ENCODE measurements at places on chromosomes 12 and 14.

- no peak for DNase-seq
Measured at GRCh38 chr12:107525063-107525718, 160.4 kb upstream of the PWP1 start.

DNA sequence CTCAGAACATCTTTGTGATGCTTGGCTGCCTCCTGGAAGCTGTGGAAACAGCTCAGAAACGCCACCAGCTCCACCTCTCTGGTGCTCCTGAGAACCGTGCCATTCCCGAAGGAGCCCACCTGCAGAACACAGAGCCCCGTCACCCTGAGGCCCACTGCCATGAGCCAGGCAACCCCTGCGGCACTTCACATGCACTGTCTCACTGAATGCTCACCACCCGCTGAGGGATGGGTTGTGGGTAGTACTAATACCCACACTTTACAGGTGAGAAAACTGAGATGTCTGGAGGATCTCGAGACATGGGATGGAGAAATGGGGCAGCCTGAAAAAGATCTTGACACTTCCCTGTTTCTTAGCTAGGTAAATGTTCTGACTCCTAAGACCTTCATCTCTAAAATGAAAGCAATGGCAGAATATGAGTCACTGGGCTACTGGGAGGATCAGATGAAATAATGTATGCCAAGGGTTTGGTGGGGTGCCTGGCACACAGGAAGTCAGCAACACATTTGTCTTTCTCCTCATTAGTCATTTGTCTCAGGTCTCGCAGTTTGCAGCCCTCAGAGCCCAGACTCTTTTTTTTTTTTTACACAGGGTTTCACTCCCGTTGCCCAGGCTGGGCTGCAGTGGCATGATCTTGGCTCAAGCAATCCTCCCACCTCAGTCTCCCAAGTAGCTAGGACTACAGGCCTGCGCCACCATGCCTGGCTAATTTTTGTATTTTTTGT is 5.3 kb downstream of the OASL start:
- peak; percentile 21 for DNase-seq

DNA sequence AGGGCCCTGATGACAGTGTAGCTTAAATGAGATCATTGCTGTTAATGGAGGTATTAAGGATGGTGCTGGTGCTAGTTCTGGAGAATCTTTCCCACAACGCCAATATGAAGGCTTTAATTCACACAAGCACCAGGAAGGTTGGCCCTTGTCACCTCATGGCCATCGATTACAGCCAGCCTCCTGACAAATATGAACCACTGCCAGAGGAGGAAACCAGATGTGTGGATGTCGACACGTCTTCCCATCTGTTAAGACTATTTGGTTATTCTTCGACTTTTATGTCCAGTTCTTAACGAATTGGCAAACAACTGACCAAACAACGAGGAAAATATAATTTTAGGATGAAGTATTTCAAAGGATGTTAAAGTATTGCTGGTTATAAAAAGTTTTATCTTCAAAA is 79.5 kb downstream of the PIK3C2G start:
- no peak for DNase-seq

DNA sequence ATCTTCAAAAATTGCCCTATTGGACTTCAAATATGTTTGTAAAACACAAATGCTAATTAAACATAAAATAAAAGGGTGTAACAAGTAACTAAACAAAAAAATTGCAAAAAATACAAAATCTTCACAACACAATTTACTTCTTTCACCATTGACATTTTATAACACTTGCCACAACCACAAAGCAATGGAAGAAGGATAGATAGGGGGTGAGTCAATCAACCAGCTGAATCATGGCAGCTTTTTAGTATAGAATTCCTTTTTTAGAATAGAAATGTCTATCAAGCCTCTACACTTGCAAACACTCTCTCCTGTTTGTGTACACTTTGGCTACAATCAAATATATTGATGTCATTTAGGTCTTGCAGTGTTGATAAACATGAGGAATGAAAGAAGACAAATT is 232.7 kb downstream of the SLC16A7 start:
- DNase-seq: no peak

DNA sequence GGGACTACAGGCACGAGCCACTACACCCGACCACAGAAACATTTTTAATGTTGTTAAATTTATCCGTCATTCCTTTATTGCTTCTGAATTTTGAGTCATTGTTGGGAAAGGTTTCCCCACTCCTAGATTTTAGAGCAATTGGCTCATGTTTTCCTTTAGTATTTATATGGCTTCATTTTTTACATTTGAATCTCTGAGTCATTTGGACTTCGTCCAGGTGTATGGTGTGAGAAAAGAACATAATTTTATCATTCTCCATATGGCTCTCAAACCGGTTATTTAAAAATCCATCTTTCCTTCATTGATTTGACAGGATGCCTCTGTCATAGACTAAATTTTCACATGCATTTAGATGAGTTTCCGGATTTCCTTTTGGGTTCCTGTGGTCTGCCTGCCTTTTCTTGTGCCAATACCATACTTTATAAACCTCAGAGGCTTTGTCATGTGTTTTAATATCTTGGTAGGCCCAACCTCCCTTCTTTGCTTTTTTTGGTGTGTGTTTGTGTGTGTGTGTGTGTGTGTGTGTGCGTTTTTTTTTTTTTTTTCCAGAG is 30.9 kb downstream of the LRTM2 start:
- no peak for DNase-seq

DNA sequence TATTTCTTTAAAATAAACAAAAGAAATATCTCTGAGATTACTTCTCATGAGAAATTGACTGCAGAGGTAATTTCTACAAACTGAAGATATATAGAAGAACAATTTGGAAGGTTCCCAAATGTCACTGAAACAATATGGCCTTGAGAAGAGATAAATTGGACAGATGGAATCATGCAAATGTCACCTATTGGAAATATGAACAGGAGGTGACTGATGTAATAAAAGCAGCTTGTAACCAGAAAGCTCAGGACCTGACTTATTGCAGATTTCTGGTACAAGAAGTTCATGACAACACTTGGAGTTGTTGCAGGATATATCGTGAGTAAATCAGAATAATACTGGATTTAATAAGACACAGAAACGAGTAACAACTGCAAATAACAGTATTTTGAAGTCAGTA is 93.3 kb upstream of the TRHDE start:
- no peak for DNase-seq

GRCh38 chr14:37594971-37595808 is at the start of the genes FOXA1 and TTC6:
Gene FOXA1, minus strand, starts transcription at chr14:37595249. Its CDS starts 277 bp downstream, at chr14:37594972.
Gene TTC6, plus strand, starts transcription at chr14:37595629. Its CDS starts 26,436 bp downstream, at chr14:37622065.
- DNase-seq: no peak

DNA sequence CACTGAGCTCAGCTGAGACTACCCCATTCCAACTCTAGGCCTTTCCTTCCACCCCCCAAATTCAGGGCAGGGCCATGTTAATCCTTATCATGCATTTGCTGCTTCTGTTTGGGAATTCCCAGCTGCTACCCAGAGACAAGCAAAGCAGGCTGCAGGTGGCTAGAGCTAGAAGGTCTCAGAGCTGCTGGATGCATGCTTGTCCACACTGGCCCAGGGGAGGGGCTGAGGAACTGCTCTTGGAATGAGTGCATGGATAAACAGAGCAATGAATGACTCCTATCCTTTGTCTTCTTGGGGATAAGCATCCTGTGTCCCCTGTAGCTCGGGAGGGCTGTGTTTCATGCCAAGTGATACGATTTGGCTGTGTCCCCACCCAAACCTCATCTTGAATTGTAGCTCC is 136.8 kb upstream of the NOS1 start:
- DNase-seq: no peak

GRCh38 chr14:65866886-65867285 is 454.4 kb downstream of the FUT8 start:
- no peak for DNase-seq

- no peak for DNase-seq
Measured at GRCh38 chr14:46661728-46662127, 10.1 kb upstream of the RPL10L start.

DNA sequence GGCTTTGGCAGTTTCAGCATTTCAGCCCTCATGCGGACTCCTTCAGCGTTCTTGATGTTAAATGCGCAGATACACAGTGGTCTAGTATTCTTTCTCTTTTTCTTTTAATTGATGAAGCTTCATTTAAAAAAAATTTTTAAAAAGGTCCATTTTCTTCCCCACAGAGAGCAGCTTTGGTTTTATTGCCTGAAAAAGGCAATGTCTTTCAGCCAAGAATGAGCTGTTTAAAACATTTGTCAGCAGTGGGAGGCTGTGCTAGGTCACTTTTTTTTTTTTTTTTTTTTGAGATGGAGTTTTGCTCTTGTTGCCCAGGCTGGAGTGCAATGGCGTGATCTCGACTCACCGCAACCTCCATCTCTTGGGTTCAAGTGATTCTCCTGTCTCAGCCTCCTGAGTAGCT is 13.5 kb downstream of the KMT5A start:
- DNase-seq: no peak

GRCh38 chr12:122449317-122449716 is 26.8 kb upstream of the CLIP1 start:
- DNase-seq: no peak

DNA sequence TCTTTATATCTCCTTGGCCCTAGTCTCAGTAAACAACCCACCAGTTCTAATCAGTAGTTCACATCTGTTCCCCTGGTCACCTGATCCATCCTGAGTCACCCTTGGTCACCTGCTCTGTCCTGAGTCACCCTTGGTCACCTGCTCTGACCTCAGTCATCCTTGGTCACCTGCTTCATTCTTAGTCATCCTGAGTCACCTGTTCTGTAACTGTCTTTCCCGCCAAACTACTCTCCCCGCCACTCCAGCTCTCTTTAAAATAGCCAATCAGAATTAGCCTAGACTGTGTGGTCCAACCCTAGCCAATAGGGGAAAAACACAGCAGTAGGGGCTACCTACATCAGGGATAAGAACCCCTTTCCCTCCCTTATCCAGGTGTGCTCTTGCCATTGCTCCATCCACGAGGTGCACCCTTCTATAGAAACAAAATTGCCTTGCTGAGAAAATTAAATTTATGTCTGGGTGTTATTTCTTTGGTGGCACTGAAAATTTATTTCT is 245.4 kb upstream of the DIO3 start:
- no peak for DNase-seq

DNA sequence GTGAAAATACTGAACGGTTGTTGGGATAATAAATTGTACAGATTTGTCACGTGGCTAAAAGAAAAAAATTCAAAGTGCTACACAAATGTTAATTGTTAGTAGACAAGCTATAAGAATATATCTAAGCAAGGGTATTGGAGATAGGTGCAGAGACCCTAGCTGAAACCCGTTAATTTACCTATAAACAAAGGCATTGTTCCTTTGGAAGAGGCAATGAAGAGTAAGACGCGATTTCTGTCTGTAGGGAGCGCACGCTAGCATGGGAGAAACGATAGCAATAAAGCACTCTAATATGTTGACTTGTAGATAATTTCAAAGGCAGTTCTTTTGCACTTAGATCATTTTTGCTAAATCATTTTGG is 565 bp downstream of the CCDC77 start:
- DNase-seq: no peak

DNA sequence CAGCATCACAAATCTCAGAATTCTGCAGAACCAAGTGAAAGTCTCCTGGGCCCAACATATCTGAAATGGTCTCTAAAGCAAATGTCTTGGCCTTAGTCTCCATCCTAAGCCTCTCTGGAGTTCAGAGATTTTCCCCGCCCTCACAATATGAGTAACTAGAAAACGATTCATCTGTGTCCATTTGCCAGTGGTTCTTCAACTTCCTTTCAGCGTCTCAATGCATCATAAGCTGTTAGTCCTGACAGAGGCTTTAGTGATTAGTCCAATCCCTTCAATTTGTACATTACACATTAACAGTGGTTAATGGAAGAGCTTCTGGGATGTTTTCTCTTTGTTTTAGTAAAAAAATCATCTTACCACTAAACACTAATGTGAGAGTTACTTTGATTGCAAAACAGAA is 17.4 kb downstream of the NPC2 start:
- DNase-seq: no peak

DNA sequence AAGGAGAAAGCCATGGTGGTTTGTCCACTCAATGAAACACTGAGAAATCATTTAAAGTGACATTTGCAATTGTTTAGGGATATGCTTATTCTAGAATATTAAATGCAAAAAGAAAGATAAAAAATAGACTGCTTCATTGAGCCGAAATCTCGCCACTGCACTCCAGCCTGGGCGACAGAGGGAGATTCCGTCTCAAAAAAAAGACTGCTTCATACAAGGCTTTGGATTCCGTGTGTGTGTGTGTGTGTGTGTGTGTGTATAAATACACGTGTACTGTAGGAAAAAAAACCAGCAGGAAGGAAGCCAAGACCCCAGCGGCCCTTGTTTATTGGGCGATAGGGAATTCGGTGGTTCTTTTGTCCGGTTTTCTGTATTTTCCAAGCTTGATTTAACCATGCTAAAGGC is 3.2 kb upstream of the ZNF839 start:
- DNase-seq: peak; percentile 24
